ENCODE measurements at places on chromosomes 5 and 9. TPM values are rescaled to one million over a fixed set of nuclear protein-coding genes. Genes with fewer than 3 reads are reported as not detected.

IPO11 gene
- total RNA-seq = 64.4 TPM

LSM11 gene
- total RNA-seq = 3.9 TPM

SLCO6A1 gene
- 0.54 TPM for total RNA-seq

CARD9 gene
- 1.1 TPM for total RNA-seq

ORM2 gene
- 0.90 TPM for total RNA-seq

FOXD1 gene
- total RNA-seq = 0.73 TPM

TSPAN17 gene
- 54.7 TPM for total RNA-seq

Data from H1 (cell line).